ENCODE measurements at places on chromosomes 13 and 19.

- no peak for DNase-seq
These were observed 7.7 kb upstream of the CEACAM7 start for GRCh38 chr19:41695745-41696144.

- DNase-seq: no peak
These were observed 20.2 kb upstream of the DGKH start for GRCh38 chr13:42028113-42028799.

- DNase-seq: no peak
These were observed 23.0 kb upstream of the PLPP2 start for GRCh38 chr19:313988-314815.

GRCh38 chr13:24540236-24541126 is 27.9 kb upstream of the PARP4 start:
- no peak for DNase-seq

- no peak for DNase-seq
These were observed 156.9 kb downstream of the STK24 start for GRCh38 chr13:98419786-98420553.

GRCh38 chr13:51278426-51279130 is 56.4 kb downstream of the FAM124A start:
- DNase-seq: no peak

GRCh38 chr13:112140366-112140765 is 73.4 kb downstream of the SOX1 start:
- no peak for DNase-seq

DNA sequence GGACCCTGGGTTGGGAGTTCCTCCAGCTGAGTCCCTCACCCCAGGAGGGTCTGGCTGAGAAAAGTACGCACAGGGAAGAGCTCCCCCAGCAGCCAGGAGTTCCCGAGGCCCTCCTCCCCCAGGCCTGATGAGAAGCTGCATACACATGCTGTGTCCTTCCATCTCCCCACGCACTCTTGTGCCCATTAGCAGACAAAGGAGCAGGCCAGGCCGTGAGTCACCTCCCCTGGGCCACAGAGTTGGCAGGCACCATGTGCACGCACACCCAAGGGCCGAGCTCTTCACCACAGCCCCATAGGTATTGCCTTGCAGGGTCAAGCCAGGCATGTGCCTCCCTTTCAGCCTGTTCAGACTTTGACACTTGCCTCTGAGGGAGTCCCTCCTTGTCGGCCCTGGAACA is 17.5 kb downstream of the MAU2 start:
- peak; percentile 83 for DNase-seq

DNA sequence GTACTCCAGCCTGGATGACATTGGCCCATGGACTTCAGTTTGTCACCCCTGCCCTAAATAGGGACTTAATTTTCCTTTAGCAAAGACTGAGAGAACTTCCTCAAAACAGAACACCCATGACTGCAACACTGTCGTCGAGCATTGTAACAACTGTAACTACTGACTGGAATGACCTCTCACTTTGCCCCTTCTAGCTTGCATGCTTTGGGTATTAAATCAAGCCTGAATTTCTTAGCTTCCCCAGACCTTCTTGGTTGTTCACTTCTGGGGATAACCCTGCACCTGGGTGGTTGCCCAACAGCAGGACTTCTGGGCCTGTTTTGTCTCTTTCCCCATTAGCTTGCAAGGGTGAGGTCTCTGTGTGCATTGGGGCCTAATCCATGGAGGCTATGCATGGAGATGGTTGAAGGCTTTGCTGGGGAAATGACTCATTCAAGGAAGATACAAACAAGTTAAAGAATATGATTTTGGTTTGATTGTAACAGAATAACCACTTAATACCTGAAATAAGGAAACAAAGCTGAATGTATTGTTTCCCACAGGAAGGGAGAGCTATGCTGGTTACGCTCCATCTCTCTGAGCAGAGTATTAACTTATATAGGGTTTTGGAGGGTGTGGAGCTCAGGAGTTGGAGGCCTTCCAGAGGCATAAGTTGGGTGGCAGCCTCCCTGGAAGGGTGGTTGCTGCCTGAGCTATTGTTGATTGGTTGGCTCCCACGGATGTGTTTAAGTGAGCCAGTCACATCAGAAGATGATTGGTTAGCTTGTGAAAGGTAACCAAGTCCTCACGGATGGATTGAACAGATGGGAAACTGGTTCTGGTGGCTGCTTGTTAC is 34.7 kb upstream of the UBAC2 start:
- DNase-seq: no peak

- DNase-seq: peak; percentile 11
These were observed 92.9 kb upstream of the SGCG start for GRCh38 chr13:23087880-23088279.

GRCh38 chr13:112871742-112872141 is 97.3 kb upstream of the MCF2L start:
- DNase-seq: no peak

- DNase-seq: no peak
These were observed 6.6 kb upstream of the ZNF428 start for GRCh38 chr19:43625918-43626579.

DNA sequence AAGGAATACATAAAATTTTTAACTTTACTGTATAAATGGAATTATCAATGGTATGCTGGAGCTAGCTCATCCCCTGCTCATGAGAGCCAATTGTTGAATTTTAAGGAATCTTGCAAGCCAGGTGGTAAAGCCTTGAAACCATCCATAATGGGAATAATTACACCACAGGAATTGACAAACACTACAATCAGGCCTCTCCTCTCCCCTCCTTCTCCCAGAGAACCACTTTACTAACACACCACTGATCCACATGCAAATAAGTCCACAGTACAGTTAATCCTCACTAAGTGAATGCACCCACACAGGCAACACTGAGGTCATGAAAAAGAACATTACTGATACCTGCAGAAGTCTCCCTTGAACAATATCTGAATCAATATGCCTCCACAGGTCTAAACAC is 140.5 kb downstream of the KLF12 start:
- no peak for DNase-seq

DNA sequence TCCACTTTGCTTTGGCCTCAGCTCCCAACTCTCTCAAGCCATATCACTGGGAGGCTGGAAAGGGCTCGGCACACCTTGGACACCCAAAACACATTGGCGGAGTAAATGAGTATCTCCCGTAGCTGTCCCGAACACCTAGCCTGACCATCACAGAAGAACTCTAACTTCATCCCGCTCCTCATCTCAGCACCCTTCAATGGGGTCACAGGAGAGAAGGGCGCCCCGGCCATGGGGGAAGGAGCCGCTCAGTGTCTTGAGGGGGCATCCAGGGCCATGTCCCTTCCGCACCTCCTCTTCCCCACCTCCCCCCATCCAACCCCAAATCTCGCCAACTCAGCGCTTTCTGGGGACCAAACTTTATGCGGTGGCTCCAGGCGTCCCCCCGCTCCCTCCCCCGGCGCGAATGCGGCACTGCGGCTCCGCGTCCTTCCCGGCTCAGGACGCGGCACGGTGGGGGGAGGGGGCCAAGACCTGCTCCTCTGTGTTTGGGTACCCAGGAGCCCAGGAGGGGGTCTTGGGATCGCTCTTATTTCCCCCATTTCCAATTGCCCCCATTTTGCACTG is 3.0 kb downstream of the KCNC3 start:
- no peak for DNase-seq

- DNase-seq: peak; percentile 30
These were observed 868 bp upstream of the UBAC2 start for GRCh38 chr13:99199541-99200431.

DNA sequence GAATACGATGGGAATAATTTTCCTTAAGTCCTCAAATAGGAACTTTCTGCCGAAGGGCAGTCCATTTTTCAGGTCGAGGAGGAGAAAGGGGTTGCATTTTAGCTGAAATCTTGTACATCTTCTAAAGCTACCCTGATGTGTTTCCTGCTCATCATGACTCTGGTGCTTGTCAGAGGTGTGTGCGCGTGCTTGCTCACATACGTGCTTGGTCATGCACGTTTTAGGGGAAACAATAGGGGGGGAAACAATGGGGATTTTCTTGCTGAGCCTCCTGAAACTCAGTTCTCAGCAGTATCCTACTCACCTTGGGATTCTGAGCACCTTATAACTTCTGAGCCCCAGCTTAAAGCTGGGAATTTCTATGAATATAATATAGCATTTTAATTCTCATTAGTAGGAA is 44.7 kb downstream of the TM9SF2 start:
- no peak for DNase-seq

GRCh38 chr13:43787997-43788396 is 1.2 kb upstream of the ENOX1 start:
- peak; percentile 70 for DNase-seq

DNA sequence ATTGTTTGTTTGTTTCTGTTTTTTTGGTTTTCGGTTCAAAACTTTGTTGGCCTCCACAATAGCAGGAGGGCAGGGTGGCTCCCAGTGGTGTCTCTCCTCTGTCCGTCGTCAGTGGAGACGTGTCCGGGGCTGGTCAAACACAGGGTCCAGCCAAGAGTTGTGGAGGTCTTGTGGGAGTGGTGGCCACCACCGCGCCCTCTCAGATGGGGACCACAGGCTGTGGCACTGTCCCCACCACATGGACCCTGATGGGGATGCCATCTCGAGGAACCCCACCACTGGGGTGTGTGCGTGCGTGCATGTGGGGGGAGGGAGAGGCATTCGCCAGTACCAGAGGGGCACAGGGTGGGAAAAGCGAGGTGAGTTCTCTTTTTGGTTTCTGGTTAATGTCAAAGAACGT is 13.8 kb downstream of the ZNF574 start:
- no peak for DNase-seq

- no peak for DNase-seq
These were observed 9.3 kb downstream of the FSTL3 start for GRCh38 chr19:685454-685931.

- DNase-seq: peak; percentile 78
These were observed at the start of gene PLIN4 for GRCh38 chr19:4518345-4519171. PLIN4 (minus strand) TSS chr19:4518486; CDS start chr19:4518272, 214 bp downstream.

- peak; percentile 78 for DNase-seq
These were observed 33.6 kb upstream of the LPAR6 start for GRCh38 chr13:48446464-48446863.

GRCh38 chr19:39906283-39906682 is 28.2 kb downstream of the FCGBP start:
- DNase-seq: no peak

DNA sequence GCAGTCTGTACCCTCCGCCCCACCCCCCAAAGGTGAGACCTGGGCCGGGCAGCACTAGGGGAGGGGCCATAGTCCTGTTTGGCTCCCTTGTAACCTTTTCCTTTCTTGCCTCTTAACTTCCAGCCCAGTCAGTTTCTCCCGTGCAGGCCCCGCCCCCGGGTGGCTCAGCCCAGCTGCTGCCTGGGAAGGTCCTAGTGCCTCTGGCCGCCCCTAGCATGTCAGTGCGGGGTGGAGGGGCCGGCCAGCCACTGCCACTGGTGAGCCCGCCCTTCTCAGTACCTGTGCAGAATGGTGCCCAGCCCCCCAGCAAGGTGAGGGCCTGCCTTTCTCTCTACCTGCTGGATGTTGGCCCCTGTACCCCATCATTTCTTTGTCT is 10.5 kb upstream of the PRR19 start:
- DNase-seq: no peak

Data from fibroblast of the aortic adventitia (primary cell).